Endodermal cell (in vitro differentiated cells): ENCODE measurements at places on chromosomes 1 and 21.

GRCh38 chr1:44283524-44284173 lies 70.4 kb downstream of the DMAP1 start:
- H3K27me3 ChIP-seq: no peaks in the 10 kb centered on the region
- no peak for DNase-seq
- no peak overlapping the region for H3K4me3 ChIP-seq
- H3K36me3 ChIP-seq: peaks cover 44% of the 10 kb centered on the region
- H3K4me1 ChIP-seq: no peaks in the 10 kb centered on the region
- H3K27ac ChIP-seq: no peak overlapping the region

GRCh38 chr1:229434005-229434640 lies at the start of gene ACTA1:
TSS of gene ACTA1 (minus strand) at chr1:229434094. CDS start at chr1:229433115, 979 bp downstream.
- H3K4me1 ChIP-seq: no peaks in the 10 kb centered on the region
- no peak within 1 kb of the TSS for H3K27ac ChIP-seq
- DNase-seq: peak; percentile 90
- peaks cover 54% of the 10 kb centered on the region for H3K27me3 ChIP-seq
- peak within 1 kb of the TSS; percentile 83 for H3K4me3 ChIP-seq

DNA sequence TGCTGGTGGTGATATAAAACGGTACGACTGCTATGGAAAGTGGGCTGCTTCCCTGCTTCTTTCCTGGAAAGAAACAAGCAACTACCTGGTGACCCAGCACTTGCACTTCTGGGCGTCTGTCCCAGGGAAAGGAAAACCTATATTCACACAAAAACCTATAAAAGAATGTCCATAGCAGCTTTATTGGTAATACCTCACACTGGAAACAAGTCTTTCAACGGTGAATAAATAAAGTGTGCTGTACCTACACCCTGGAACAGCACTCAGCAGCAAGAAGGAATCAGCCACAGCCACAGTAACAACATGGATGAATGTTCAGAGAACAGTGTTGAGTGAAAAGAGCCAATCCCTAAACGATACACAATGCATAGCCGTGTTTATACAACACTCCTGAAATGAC lies 19.9 kb downstream of the SLC19A1 start:
- H3K36me3 ChIP-seq: peaks cover 40% of the 10 kb centered on the region
- no peak overlapping the region for H3K4me3 ChIP-seq
- no peak for DNase-seq
- H3K27ac ChIP-seq: no peak overlapping the region
- no peaks in the 10 kb centered on the region for H3K4me1 ChIP-seq
- no peaks in the 10 kb centered on the region for H3K27me3 ChIP-seq

GRCh38 chr1:153533689-153534201 lies 2.0 kb downstream of the S100A6 start:
- H3K4me3 ChIP-seq: no peak overlapping the region
- DNase-seq: peak; percentile 56
- H3K36me3 ChIP-seq: no peaks in the 10 kb centered on the region
- H3K4me1 ChIP-seq: peaks cover 6% of the 10 kb centered on the region
